Stimulated activated CD4-positive, alpha-beta T cell treated with anti-CD3 and anti-CD28 coated beads, Interleukin-4, amount 100 ng/mL, for 48 hours (primary cell): ENCODE measurements at places on chromosomes 16 and 17.

DNA sequence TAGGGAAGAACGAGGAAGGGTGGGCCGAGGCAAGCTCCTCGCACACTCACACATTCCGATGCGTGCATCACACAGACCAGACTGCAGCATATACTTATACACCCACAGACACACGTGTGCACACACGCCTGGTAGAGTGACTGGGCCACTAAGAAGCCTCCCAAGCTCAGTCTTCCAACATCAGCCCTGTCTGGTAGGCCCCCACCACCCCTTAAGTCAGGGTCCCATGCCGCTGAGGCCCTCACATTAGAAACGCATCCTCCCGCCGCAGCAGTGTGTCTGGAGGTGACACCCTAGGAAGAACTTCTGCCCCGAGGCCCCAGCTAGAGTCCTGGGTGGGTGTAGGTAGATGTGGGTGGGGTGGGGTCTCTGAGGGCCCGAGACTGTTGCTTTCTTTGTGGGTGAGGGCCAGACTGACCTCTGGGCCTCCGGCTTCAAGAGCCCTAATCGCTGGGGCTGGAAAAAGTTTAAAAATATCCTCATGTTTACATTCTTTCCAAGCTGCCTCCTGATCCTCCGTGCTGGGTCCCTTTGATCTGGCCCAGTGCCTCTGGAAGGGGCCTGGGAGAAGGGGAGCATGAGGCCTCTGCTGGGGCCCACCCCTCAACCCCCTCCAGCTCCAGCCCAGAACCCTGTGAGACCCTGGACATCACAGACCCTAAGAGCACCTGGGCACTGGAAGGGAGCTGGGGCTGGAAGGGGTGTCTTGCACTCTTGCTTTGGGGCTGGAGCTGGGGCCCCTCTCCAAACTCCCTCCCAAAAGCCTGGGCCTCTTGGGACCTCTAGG is 13.6 kb downstream of the CDH16 start:
- DNase-seq: no peak

GRCh38 chr16:10240854-10241613 is 58.8 kb upstream of the GRIN2A start:
- no peak for DNase-seq

DNA sequence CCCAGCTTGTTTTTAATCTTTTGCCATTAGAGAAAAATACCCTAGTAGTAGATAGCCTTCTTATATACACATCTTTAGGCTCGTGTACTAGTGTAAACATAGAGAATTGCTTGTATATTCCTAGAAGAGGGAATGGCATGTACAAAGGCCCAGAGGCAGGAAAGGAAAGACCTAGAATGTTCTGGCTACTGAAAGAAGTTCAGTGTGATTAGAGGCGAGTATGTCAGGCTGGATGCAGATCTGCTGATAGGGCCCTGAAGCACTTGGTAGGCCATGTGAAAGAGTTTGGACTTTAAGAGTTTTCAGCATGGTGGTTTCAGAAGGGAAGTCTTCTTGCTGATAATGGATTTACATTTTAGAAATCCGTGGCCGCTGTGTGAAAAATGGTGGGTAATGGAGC is 17.4 kb downstream of the CTCF start:
- no peak for DNase-seq

- DNase-seq: no peak
Observed at GRCh38 chr16:10578474-10579316, 1.7 kb downstream of the EMP2 start.

GRCh38 chr17:64920026-64920418 is 744 bp upstream of the LRRC37A3 start:
- DNase-seq: no peak

DNA sequence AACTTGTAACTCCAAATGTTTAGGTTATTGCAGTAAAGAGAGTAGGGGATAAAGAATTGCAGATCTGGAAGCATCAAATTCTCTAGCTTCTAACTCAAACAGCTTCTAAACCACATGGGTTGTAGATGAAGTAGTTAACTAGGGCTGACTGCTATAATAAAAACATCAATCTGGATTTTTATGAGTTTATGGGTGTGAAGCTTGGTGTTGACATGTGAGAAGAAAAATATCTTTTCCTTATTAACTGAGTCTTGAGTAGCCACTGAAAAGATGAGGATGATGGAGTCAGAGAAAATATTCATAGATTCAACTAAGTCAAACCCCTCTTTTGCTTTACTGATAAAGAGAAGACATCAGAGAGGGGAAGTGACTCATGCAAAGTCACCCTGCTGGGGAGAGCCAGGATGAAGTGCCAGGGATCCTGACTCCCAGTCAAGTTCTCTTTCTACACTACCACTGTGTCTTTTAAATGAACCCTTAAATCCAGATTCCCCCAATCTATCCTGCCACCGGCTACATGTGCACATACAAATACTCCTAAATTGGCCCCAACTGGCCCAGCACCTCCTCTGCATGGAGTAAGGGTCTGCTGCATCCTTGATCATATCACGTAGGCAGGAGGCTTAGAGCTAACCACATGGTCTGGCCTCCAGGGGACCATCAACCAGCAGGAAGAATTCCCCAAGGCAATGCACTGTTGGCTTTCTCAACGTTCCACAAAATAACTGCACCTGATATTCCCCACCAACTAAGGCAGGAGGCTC is 264.0 kb upstream of the CCL2 start:
- DNase-seq: no peak

DNA sequence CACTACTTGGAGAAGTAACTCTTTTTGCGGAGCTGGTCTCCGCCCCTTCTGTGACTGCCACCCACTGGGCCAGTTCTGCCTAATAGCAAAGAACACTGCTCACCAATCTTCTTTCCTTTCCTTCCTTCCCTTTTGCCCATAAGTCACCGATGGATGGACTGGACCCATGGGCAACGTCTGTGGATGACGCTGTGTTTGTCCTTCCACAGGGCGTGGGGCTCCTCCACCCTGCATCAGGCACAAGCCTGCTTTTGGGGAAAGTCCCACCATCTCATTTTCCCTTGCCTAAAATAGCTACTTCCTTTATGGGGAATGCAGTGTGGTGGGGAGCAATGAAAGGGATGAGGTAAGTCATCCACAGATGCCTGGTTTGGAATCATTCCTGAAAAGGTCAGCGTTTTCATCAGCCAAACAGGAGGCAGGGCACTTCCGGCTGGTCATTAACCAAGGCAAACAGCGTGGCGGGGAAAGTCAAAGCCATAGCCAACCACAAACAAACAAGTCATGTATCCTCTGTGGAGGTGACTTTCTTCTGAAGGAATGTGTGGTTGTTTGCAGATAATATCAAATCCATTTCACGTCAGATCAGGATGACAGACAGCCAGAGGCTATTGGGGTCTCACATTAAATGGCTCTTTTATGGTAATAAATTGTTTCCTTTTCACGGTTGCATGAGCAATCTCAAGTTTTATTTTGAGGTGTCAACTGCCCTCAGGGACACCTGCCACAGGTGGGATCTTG is 30.7 kb upstream of the MED9 start:
- DNase-seq: no peak

DNA sequence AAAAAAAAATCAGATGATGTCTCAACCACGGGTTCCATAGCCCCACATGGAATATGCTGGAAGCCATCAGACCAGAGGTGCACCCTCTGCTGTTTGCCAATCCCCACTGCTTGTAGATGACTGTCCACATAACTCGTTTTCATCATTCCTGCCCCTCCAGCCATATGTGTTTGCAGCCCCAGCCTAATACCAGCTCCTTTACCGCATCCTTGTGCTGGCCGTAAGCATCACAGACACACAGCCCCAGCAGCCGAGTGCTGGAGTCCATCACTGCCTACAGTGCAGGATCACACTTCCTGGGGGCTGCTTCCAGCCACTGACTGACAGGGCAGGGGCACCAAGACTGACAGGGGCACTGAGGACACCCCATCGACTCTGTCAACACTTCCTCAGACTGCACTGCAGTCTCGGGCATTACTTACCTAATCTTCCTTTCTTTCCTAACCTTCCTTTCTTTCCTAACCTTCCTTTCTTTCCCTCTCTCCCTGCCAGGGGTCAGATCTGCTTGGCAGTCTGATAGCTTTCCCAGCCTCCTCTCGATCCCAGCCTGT is 5.0 kb downstream of the RCVRN start:
- no peak for DNase-seq

GRCh38 chr17:61420052-61420451 is 20.4 kb downstream of the TBX2 start:
- DNase-seq: no peak

DNA sequence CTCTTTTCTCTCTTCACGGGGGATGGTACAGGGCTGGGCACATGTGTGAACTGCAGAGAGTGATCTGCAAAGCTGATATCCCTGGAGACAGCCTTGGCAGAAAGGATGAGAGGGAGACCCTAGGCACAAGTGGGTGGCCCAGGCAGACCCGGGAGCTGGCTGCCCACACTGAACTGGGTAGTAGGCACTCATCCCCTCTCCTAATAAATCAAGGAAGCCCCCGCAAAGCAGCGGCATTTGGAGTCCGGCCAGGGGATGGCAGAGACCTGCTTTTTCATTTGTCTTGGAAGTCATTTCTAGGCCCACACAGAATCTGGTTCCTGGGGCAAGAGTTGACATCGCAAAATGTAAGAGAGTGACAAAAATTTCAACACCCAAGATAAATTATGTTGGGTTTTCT is 3.0 kb upstream of the TFAP4 start:
- DNase-seq: no peak
